Heart right ventricle (tissue), 16 donors: ENCODE measurements at places on chromosomes 3 and 15.

DNA sequence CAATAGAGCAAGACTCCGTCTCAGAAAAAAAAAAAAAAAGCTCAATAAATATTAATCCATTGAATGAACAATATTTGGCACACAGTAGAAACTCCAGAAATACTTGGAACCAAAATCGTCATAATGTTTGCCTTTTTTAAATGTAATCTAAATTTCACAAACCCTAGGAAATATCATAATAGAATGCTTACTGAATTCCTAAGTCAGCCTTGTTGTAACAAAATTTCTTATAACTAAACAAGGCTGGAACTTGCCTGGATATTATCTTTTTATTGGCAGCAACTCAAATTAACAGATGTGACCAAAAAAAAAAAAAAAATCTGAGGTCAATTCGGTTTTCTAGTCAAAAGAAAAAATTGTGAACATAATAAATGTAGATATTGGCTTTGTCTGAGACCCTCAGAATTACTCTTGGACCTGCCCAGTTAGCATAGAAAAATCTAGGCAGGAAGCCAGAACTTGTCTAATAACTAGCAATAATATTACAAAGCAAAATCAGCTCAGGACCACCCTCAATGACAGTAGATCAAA is 33.3 kb downstream of the GABPB1 start:
- no peak for DNase-seq

GRCh38 chr15:71549697-71550096 is 260.7 kb upstream of the NR2E3 start:
- peak; percentile 46 for DNase-seq

DNA sequence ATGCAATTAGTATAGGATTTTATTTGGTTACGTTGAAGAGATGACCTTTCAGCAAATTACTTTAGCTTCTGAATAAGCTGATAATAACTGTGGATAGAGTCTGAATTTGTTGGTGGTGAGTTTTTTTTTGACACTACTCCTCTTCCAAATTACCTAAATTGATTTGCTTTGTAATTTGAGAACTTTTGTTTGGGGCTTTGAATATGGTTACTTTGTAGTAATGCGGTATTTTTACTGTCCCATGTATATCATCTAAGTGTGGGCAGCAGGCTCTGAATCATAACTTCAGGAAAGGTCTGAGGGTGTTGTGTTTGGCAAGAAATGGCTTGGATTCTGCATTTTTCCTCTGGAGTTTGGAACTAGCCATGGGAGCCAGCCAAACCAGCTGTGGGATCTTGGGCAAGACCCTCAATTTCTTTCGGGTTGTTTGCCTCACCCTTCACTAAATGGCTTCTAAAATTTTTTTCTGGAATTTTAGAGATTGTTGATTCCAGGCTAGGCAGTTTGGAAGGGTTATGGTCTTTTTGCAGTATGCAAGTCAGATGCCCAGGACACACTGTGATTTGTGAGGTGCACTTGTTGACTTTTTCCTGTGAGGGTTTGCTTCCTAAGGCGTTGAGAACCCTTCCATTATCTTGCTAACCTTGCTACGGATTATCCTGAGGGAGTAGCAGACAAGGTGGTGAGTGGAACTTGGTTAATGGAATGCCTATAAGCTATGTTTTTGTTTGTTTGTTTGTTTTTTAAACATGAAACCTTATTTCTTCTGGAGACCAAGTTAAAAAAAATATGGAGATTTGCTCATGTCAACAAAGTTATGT is 10.4 kb downstream of the PTPRG start:
- no peak for DNase-seq

- no peak for DNase-seq
These were observed 468.3 kb downstream of the EPHB1 start for GRCh38 chr3:135263331-135263730.
